ENCODE measurements at places on chromosomes 12 and 14.

GRCh38 chr12:115017346-115017745 lies 333.4 kb upstream of the TBX3 start:
- DNase-seq = no peak

GRCh38 chr14:33859306-33859705 lies 91.6 kb downstream of the EGLN3 start:
- no peak for DNase-seq

DNA sequence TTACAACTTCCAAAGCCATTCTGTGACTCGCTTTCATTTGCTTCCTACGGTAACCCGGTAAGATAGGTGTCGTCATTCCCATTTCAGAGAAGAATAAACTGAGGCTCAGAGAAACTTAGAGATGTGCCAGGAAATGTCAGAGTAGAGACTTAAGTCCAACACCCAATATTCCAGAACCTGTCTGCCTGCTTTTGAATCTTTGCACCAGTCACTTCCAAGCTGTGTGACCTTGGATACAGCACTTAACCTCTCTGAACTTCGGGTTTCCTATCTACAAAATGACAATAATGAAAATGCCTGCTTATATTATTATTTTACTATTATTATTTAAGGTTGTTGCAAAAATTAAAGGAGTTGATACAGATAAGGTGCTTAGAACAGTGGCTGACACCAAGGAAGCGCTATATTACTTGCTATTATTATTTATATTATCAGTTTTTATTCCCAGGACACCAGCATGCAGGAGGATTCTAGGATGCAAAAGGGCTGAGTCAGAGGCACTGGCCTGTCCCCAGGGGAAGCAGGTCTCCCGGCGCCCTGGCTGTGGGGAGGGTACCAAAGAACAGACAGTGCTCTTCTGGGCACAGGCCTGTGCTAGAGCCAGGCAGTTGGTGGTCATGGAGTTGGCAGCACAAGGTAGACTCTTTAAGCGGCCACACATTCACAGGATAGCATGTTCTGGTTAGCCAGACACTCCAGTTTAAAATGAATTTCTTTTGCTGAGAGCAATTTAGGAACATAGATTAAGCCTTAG lies 5.4 kb downstream of the HSPB8 start:
- DNase-seq = no peak

- no peak for DNase-seq
Observed at GRCh38 chr12:130131801-130132200, 30.5 kb upstream of the FZD10 start.

- no peak for DNase-seq
Observed at GRCh38 chr14:54364555-54365415, 32.0 kb upstream of the CDKN3 start.

Data from DMS79 treated with DMSO at 0.1 percent for 48 hours (cell line).